Stimulated activated CD8-positive, alpha-beta memory T cell treated with anti-CD3 and anti-CD28 coated beads, Interleukin-15, amount 100 ng/mL, for 48 hours (primary cell): ENCODE measurements at places on chromosomes 1 and 21.

DNA sequence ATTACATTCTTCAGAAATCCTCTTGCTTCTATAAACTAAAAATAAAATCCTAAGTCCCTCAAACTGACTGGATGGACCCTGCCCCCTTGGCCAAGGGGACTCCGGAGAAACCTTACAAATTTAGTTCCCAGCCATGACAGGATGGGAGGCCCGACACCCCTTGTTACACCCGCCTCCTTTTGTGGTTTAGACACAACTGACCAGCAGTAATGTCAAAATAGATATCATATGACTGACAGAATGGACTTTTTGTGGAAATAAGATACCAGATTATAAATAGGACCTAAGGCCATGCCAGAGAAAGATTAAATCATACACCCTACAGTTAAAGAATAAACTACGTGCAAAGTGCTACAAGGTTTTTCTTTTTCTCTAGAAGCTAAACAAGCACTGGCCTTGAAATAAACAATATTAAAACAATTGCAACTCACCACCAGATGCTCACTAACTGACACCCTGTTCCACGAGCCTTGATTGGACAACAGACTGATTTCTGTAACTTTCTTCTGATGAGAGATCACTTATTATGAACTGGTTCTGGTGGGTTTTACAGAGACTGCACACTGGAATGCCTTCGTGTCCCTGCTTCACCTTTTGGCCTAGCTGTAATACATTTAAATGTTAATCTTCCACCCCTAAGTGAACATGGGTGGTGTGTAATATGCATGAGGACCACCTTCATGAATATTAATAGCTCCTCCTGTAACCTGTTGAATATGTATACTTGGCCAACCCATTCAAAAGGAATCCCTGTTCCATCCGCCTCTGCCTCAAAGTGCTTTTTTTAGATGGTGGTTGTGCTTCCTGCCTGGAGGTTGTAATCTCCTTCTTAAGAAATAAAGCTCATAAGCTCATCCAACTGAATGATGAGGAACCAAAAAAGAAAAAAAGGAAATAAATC is 99.6 kb downstream of the ODF2L start:
- DNase-seq = no peak

- no peak for DNase-seq
Observed at GRCh38 chr1:36482724-36483388, at the start of gene CSF3R. TSS of gene CSF3R (minus strand) at chr1:36482913. CDS start at chr1:36479496, 3,417 bp downstream.

GRCh38 chr1:92790867-92791266 is 6.0 kb upstream of the EVI5 start:
- DNase-seq = no peak

DNA sequence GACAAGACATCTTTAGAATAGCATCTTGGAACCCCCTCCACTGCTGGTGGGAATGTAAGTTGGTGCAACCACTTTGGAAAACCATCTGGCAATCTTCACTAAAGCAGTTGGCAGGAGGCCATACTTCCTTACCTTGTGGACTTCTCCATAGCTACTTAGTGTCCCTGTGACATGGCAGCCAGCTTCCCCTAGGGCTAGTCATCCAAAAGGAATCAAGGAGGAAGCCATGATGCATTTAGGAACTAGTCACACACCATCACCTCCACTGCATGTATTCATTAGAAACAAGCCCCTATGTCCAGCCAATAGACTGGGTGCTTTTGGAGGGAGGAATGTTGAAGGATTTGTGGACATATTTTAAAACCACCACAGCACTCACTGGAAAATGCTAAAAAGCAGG is 19.9 kb downstream of the MX2 start:
- DNase-seq = no peak

GRCh38 chr1:5296557-5297179 is 642.3 kb downstream of the AJAP1 start:
- no peak for DNase-seq
